ENCODE measurements at places on chromosomes 16 and 17.

GRCh38 chr16:68711421-68712139 is 25.5 kb upstream of the CDH1 start:
- DNase-seq, result no peak

GRCh38 chr16:30902029-30902972 is 5.9 kb downstream of the CTF1 start:
- peak; percentile 44 for DNase-seq

- DNase-seq, result no peak
Measured at GRCh38 chr16:87815567-87815966, 49.8 kb upstream of the KLHDC4 start.

- no peak for DNase-seq
Measured at GRCh38 chr17:69423450-69423849, 9.0 kb downstream of the MAP2K6 start.

DNA sequence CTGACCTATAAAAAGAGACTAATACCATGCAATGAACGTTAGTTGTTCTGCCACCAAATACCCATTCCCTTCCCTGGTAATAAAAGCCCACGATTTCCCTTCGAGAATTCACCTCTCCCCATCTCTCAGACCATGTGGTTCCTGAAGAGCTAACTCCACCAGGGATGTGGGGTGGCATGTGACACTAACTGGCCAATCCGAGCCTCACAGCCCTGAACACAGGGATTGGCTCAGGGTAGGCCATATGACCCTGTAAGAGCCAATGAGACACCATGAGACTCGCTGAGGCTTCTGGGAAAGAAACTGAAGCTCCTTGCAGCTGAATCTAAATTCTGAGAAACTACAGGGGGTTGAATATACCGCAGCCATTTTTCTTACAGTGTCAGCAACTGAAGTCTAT is 21.1 kb downstream of the HELZ start:
- DNase-seq, result no peak

DNA sequence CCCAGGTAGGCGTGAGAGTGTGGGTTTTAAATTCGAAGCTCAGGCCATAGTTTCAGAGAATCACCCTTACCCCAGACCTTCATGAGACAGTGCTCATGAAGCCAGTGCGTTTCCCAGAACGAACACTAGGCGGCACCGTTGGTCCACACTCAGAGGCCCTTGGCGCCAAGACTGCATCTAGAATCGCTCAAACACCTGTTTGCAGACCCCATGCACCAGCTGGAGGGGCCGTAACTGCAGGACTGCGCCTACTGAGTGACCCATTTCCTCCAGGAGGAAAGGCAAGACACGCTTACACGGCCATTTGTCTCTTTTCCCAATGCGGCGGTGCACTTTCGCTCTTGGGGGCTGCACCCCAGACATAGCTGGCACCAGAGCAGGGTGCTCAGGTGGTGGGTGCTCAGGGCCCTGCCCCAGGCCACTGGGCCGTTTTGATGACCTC is 34.0 kb downstream of the ADGRG5 start:
- peak; percentile 51 for DNase-seq

DNA sequence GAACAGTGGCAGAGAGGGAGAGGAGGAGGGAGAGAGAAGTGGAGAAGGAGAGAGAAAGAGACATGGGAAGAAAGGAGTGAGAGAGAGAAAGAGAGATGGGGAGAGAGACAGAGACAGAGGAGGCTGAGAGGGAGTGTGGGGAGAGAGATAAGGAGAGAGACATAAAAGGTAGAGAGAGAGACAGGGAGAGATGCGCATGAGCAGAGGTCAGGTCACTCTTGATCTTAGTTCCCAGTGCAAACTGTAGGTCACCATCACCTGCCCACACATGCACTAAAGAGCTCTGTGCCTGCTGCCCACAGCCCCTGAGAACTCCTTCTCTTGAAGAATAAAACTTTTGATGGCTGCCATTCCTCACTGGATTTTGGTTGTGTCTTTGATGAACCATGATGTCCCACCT is 14.9 kb downstream of the KRT33A start:
- DNase-seq, result no peak

GRCh38 chr16:80639636-80640035 is 98.8 kb downstream of the DYNLRB2 start:
- DNase-seq, result no peak

DNA sequence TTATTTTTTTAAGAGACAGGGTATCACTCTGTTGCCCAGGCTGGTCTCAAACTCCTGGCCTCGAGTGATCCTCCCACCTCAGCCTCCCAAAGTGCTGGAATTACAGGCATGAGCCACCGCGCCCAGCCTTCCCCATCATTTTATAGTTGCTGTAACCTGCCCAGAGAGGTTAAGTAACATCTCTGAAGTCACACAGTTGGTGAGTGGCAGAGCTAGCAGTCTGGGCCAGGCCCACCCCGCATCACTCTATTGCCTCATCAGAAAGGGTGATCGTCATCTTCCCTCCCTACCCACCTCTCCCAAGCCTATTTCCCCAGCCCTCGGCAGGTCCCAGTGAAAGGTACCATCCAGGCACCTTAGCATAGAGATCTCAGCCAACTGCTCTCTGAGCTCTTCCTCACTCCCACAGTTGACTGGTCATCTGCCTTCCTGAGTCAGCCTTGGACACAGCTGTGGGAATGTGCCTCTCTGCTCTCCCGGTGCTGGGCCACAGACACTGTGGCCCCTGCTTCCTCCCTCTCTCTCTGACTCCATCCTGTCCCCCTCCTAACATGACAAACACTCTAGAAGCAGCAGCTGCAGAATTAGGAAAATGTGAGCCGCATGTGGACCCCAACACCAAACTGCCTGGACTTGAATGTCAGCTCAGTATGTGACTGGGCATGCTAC is 57.1 kb downstream of the SCNN1B start:
- DNase-seq, result no peak

GRCh38 chr17:67652433-67652832 is 65.3 kb upstream of the NOL11 start:
- DNase-seq, result no peak

- no peak for DNase-seq
Measured at GRCh38 chr16:82111944-82112343, 58.1 kb downstream of the MPHOSPH6 start.

GRCh38 chr16:75219838-75220237 is 1.1 kb downstream of the CTRB1 start:
- no peak for DNase-seq

DNA sequence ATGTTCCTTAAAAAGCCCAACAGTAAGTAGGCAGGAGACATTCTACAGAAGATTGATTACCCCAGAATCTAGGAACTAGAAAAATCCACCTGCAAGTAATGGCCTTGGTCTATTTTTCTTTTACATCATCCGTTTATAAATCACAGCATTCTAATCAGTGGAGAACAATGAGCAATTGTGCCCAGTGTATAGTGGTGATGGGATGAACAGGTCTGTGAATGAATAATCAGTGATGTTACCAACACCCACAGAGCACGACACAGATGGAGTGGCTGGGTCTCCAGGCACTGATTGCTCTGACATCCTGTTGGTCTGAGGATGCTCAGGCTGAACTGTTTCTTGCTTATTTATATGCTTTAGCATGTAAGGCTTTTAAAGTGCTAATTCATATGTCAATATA is 1251.2 kb upstream of the CDH8 start:
- DNase-seq, result no peak

Data from fibroblast of upper back skin (primary cell).